Germinal center (tissue), 1 donor: ENCODE measurements at places on chromosomes 1 and 21.

- no peak for DNase-seq
These were observed 2029.3 kb downstream of the MRPL39 start for GRCh38 chr21:23578027-23578426.

DNA sequence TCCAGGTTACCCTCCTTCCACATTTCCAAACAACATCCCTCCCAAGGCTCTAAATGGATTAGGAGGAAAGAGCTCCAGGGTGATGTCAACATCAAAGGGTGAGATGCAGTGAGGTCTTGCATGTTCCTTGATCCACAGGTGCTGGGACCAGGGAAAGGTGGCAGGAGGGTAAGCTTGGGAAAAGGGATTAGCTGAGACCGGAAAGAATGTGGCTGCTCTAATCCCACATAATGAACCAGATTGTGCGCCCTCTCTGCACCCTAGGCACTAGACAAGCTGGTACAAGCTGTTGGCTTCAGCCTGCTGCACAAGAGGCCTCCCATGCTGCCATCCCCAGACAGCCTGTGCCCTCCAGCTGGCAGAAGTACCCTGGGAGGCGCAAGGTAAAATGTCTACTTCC lies 34.9 kb downstream of the PLXNA2 start:
- DNase-seq: no peak

GRCh38 chr1:98661544-98662355 lies at the start of gene SNX7:
SNX7 (plus strand) TSS chr1:98661721; CDS start chr1:98661732, 11 bp downstream.
- DNase-seq: peak; percentile 27

- no peak for DNase-seq
These were observed 359.1 kb downstream of the S1PR1 start for GRCh38 chr1:101595881-101596374.

GRCh38 chr1:150730130-150730721 lies 9.5 kb upstream of the HORMAD1 start:
- DNase-seq: no peak

GRCh38 chr1:31823780-31824179 lies 8.0 kb upstream of the SPOCD1 start:
- no peak for DNase-seq

DNA sequence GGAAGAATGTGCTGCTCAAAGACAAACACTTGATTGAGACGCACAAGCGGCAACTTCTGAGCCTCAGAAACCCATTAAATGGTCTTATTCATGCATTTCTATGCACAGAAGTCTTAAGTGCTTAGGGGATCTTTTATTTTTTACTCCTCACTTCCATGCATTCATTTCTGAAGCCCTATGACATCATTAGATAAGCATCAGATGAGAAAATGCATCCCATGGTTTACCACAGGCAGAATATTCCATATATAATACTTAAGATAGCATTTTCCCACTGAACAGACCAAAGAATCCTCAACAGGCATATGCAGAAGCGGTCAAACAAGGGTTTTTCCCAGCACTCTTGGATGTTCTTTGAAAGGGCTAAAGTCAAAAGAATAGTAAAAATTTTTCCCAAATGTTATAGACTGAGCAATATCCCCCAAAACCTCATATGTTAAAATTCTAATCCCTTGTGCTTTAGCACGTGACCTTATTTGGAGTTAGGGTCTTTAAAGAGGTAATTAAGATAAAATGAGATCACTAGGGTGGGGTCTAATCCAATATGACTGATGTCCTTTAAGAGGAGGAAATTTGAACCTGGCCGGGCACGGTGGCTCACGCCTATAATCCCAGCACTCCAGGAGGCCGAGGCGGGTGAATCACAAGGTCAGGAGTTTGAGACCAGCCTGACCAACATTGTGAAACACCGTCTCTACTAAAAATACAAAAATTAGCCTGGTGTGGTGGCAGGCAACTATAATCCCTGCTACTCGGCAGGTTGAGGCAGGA lies 22.6 kb upstream of the FAM89A start:
- no peak for DNase-seq

- DNase-seq: no peak
These were observed 15.5 kb upstream of the SERINC2 start for GRCh38 chr1:31397360-31398095.

- DNase-seq: no peak
These were observed 196.4 kb downstream of the CLEC20A start for GRCh38 chr1:178300352-178300699.

DNA sequence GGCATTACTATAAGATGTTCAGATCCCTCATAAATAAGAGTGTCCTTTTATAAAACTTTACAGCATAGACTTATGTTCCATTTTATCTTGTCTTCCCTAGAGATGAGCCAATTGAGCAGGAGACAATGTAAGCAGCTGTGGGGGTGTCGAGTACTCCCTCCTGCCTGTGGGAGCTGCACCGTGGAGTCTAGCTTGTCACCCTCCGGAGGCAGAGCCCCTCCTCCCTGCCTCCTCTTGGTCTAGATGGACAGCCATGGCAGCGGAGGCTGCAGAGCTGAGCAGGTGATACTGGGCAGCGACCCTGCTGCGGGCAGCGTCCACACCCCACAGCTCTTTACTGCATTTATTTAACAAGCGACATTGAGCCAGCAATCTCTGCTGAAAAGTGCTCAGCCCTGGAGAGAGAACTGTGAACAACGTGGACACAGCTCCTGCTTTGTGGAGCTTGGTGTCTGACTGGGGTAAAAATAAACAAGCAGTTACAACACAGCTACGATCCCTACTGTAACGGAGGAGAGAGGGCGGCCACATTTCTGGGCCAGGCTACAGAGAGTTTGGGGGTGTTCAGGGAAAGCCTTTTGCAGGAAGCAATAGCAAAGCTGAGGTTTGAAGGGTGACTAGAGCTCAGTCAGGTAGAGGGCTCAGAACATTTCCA lies 12.8 kb upstream of the KIF21B start:
- no peak for DNase-seq

- DNase-seq: no peak
These were observed 602 bp downstream of the SH3BGRL3 start for GRCh38 chr1:26280333-26281042.

DNA sequence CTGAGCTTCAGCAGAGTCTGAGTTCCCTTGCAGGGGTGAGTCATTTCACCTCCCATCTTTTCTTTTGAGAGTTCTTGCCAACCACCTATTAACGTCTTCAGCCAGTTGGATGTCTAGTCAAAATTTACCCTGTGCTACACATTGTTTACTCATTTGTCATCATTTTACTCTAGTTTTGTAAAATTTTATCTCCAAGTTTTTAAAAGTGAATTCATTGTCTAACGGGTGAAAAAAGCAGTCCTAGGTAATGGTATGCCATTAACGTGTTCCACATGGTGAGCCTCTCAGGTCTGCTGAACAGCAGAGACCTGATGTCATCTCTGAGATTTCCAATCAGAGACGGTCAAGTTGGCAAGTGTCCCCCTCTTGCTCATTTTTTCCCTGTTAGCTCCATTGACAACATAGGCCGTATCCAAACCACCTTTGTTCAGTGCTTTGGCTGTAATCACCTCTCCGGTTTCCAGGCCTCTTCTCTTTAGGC lies 85.4 kb downstream of the TBX15 start:
- no peak for DNase-seq

DNA sequence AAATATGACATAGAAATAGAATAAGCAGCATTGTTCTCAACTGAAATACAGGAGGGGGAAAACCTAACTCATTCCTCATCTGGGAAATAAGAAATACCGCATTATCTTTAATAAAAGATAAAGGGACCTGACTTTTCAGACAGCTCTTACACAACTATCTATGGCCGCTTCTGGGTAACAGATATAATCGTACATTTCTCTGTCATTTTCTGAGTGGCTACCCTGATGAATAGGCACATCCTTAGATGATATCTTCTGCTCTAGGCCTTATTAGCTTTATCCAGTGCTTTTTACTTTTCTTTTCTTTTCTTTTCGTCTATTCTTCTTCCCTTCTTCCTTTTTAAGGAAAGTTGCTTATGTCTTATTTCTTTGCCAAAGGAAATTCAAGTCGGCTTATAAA lies 356.9 kb upstream of the GREM2 start:
- no peak for DNase-seq

- DNase-seq: no peak
These were observed 12.8 kb upstream of the RGS2 start for GRCh38 chr1:192795916-192796618.

DNA sequence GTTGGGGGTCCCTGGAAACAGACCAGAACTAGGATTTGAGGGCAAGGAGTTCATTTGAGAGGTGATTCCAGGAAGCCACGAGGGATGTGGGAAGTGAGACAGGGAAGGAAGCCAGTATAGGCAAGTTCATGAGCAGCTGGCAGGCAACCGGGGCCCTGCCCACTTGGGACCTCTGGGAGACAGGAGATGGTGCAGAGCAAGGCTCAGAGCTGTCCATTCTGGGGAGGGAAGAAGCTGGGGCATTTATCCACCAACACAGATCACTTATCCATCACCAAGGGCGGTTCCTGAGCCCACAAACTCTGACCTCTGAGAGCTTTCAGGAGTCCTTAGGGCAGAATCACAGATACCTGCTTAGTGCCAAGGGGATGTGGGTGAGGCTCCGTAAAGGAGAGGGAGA lies 16.8 kb downstream of the EDN2 start:
- DNase-seq: no peak

DNA sequence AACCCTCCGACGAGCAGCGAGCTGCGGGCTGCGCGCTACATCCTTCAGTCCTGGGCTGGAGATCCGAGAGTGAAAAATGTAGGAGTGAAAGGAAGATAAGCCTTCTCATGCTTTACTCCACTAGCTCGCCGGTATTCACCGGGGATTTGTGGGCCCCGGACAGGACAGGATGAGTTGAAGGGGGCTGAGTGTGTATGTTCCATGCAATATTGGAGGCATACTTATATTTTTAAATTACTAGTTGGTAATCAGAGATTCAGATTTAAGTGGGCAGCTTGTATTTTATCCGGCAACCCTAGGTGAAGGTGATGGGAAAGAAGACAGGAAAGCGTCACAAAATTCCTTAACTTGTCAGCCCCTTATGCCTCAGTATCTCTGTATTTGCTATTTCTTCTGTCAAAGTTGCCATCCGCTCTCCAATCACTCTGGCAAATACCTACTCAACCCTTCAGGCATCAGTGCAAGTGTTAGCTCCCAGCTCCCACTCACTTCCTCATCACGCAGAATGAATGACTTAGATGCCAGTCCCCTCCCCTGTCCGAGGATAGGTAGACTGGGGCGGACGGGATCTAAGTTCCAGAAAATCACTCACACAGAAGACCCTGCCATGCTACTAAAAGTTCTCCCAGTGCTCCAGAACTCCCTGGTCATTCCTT lies 503 bp upstream of the PIGM start:
- peak; percentile 20 for DNase-seq

DNA sequence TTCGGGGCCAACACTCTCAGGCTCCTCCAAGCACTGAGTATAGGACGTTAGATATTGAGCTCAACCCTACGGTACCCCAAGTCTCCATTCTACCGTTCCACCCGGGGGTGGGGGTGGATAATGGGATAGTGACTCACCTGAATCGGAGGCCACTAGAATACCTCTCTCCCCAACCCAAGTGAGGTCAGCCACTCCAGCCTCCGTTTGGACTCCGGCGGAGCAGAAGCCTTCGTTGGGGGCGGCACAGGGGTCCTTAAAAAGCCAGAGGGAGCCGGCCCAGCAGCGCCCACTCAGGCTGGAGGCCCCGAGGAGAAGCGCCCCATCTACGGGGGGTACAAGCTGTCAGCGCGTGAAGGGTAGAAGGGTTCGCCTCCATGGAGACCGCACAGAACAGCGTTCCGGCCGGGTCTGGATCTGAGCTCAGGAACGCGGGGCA lies 556 bp downstream of the WDR77 start:
- DNase-seq: peak; percentile 25
